NCI-H524 (cell line): ENCODE measurements at places on chromosomes 5 and 9.

DNA sequence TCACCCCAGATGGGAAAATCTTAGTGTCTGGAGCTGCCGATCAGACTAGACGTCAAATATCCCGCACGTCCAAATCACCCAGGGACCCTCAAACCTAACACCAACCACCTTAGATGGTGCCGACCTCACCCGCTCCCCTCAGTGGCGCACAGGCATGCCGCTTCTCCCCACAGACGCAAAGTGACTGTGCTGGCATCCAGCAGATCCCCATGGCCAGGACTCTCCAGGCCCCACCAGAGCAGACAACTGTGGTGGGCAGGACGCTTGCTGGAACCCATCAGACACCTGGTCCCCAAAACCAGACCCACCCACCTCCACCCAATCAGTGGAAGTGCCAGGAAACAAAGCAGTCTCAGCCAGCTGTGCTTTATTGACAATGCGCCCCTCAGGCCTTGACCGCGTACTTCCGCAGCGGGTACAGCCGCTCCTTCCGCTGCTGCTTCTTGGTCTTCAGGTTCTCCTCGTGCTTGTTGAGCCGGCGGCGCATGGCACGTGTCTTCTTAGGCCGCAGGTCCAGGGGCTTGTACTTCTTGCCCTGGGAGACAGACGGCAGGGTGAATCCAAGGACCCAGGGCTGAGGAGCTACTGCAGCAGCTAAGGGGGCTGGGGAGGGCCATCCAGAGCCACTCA lies 4.1 kb downstream of the RPL35 start:
- no peak for DNase-seq

DNA sequence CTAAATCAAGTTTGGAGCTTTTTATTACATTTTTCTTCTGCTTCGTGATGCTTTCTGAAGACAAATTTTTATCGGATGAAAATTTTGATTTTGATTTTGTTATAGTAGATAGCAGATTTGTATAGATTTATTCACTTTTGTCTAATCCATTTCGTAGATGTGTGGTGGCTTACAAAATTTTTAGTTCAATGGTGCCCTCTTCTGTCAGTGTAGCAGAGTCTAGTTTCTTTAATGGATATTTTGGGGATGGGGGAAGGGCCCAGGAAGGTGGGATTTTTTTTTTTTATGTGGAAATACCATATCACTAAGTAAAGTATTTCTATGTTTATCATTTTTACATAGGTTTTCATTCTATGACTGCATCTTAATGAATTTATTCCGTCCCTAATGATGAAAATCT lies 259.9 kb upstream of the TARS1 start:
- peak; percentile 3 for DNase-seq

DNA sequence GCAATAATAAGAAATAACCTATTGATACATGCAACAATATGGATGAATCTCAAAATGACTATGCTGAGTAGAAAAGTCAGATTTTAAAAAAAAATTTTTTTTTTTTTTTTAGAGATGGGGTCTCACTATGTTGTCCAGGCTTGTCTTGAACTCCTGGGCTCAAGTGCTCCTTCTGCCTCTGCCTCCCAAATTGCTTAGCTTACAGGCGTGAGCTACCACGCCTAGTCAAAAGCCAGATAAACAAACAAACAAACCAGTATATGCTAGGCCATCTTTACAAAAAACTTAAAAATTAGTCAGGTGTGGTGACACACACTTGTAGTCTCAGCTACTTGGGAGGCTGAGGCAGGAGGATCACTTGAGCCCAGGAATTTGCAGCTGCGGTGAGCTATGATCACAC lies 79.0 kb downstream of the MED27 start:
- DNase-seq, result no peak

GRCh38 chr5:15566306-15566705 lies 66.3 kb downstream of the FBXL7 start:
- no peak for DNase-seq

GRCh38 chr5:149550594-149551226 lies 529 bp downstream of the CSNK1A1 start:
- DNase-seq, result no peak

DNA sequence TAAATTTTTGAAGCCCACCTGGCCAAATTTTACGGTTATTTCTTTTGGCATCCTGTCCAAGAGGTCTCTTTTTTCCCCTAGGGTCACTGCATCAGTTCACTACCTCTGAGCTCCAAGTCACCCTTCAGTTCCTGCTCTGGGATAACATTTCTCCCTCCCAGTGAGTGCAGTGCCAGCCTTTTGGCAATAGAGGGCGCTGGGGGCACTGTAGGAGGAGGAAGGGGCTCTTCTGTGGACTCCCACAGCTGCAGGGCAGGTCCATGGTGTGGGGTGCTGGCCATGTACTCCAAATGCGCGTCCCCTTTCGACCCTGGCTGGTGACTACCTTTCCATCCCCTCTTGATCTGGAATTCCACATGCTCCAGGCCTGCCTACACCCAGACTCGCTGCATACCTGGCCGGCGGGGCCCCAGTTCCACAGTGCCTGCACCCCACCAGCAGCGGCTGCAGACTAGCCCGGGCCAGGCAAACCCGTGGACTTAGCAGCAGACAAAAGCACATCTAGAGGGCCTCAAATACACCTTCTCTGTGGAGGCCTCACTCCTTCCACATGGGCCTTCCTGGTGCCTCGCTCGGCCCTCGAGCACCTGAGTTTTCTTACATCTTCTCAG lies 20.3 kb upstream of the NINJ1 start:
- peak; percentile 40 for DNase-seq

- DNase-seq, result no peak
Measured at GRCh38 chr9:98907055-98907454, 36.7 kb upstream of the COL15A1 start.

DNA sequence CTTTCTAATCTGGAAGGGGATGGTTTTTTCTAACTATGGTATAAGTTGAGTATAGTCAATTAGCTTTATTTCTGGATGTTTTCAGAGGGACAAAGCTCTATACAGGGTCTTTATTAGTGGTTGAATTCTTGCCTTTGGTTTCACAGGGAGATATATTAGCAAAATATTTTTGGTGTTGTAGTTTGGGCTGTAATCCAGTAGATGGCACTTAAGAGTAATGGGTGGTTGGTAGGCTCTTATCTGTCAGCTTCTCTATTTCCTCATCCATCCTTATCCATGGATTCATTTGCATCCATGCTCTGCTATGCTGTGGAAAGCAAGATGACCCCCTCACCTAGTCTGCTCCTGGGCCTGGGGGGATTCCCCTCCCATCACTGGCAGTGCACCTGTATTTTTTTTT lies 363.6 kb upstream of the CYLC2 start:
- no peak for DNase-seq

GRCh38 chr5:43854697-43855292 lies 251.8 kb downstream of the NNT start:
- no peak for DNase-seq

GRCh38 chr9:110050925-110051355 lies 157.0 kb downstream of the C9orf152 start:
- no peak for DNase-seq

DNA sequence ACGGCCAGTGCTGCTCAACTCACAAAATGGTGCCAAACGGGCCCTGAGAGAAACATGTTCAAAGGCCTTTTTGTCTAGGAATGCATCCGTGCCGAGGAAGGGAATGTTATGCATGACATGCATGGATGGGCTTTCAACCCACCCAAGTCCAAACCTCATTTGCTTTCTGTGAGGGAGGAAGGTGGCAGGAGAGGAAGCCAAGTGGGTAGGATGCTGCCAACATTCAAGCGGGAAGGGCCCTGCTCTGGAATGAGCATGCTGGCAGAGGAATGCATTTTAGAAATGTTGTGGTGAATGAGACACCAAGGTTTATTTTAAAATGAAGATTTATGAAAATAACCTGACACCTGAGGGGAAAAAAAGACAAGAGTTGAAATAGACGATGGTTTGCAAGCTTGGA lies 479.1 kb downstream of the CCDC171 start:
- no peak for DNase-seq

DNA sequence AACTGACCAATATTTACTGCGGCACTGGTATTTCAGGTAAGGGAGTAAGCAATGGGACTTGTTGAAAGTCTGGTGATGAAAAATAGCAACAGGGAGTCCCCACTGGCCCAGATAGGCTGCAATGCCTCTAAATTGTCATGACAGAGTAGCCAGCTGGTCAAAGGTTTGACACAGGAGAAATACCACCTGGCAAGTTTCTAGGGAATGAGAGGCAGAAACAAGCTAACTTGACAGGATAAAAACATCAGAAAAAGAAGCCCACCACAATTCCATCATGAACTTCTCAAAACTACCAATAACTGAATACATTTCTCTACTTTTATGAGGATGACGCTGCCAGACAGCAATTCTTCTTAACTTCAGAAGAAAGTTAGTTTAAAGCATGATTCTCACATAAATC lies 99.8 kb downstream of the STRBP start:
- DNase-seq, result no peak

DNA sequence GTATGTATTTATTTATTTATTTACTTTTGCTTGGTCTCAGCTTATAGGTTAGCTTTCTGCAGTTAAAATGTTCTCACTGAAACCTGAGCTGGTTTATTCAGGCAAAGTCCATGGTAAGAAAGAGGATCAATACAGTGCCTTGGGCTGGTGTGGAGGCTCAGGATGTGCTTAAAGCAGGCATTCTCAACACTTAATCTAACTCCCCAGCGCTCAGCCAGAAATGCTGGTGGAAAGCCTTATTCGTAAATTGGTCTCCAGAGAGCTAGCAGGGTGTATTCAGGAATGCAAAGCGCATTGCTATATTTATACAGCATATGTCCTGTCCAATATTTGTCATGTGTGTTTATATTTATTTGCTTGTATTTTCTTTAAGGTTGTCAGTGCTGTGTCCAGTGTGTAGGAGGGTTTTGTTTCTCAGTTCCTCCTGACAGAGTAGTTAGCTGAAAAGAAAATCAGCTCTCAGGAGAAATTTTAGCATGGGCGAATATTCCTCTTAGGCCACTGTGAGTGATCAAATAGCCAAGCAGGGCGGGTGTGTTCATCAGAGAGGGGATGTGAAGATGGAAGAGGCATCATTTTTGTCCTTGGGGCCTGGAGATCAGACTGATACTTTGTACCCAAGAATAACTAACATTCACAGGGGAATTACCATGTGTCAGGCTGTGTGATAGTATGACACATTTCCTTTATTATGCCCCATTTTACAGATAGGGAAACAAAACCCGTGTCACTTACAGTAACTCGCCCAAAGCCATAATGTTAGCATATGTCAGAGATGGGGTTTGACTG lies 65.8 kb downstream of the DOCK2 start:
- peak; percentile 1 for DNase-seq

DNA sequence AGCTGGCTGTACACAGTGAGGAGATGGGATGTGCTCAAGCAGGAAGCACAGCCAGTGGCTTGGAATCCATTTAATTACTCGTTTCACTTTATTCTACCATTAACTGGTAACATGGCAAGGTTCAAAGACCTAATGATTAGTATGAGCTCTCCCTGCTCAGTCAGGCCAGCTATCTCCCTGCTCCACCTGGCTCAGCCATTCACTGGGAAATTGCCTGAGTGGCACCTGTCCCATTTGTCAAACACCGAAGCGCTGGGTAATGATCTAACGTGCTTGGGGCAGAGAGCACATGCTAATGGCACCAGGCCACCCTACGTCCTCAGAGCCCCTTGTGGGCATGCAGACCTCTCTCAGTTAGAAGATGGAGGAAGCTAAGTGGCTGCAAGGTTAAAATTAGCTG lies 162.2 kb downstream of the TTLL11 start:
- no peak for DNase-seq

- DNase-seq, result no peak
Measured at GRCh38 chr5:117690612-117691011, 1116.0 kb upstream of the SEMA6A start.

DNA sequence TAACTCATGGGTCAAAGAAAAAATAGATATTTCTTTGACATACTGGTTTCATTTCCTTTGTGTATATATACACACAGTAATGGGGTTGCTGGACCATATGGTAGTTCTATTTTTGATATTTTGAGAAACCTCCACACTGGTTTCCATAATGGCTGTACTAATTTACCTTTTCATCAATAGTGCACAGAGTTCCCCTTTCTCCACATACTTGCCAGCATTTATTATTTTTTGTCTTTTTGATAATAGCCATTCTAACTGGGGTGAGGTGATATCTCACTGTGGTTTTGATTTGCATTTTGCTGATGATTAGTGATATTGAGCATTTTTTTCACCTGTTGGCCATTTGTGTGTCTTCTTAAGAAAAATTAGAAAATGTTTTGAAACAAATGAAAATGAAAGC lies 78.4 kb upstream of the CKMT2 start:
- no peak for DNase-seq

DNA sequence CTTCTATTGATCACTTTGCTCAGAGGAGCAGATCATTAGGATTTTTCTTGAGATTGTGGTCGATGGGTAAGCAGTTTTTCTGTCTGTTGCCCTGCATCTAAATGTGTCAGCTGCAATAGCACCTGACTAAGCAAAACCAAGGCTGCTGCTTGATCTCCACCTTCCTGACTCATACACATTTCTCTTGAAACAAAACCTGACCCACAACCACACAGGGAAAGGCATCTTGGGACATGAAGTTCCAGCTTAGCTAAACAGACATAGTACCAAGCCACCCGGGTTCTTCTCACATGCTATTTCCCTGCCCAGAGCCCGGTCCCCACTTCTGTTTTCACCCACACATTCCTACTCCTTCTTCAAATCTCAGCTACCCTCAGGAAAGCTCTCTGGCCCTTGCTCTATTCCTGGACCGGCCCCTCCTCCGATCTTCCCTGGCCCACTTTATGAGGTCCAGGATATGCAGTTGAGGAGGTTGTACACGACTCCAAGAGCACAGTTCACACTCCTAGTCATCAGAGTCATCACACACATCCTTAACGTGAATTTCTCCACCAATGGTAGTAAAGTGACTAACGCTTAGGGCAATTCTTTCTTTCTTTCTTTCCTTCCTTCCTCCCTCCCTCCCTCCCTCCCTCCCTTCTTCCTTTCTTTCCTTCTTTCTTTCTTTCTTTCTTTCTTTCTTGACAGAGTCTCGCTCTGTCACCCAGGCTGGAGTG lies 16.0 kb upstream of the ZBTB43 start:
- no peak for DNase-seq

- no peak for DNase-seq
Measured at GRCh38 chr9:110580850-110581249, 1.3 kb upstream of the SVEP1 start.

DNA sequence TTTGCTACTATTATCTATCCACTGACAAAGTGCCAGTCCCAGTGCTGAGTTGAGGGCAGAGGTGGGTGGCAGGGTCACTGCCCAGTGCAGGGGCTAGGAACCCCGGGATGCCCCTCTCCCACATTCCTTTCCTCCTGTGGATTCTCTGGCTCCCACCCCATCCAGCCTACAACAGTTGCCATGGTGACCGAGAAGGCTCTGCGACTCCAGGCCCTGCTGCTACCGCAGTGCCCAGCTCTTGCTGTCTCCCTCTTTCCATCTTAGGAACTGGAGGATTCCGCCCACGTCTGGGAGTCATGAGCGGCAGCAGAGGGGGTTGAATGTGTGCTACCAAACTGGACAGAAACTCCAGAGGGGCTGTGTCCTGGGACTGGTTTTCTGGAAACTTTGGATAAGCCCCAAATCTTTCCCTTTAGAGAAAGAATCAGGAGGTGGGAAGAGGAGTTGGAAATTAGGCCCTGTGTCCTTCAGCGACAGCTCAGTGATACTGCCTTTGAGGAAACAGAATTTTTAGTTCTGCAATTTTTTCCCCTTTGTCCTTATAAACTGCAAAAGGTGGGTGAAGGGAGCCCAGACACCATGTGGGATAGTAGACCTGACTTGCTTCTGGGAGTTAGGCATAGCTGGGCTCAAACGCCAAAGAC lies 20.7 kb upstream of the C5orf47 start:
- DNase-seq, result peak; percentile 45
